ENCODE measurements at places on chromosomes 4 and X.

DNA sequence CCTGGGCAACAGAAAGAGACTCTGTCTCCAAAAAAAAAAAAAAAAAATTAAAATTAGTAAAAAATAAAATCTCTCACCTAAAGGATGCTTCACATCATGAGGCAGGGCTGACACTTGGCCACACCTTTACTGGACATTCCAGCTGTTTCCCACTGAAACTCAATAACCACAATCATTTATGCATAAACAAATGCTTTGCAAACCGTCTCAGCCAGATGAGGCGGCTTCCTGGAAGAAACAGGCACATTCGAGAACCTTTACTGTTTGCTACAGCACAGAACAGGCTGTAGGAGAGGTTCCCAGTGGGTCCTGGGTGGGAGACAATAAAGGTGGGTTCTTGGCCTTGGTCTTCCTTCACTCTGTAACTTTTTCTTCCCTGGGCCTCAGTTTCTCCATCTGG is 10.9 kb upstream of the TBC1D14 start:
- DNase-seq, result no peak

- DNase-seq, result no peak
These were observed 6.4 kb upstream of the SMIM9 start for GRCh38 chrX:154840856-154841255.

- DNase-seq, result no peak
These were observed 3.8 kb downstream of the HPGDS start for GRCh38 chr4:94338681-94339351.

DNA sequence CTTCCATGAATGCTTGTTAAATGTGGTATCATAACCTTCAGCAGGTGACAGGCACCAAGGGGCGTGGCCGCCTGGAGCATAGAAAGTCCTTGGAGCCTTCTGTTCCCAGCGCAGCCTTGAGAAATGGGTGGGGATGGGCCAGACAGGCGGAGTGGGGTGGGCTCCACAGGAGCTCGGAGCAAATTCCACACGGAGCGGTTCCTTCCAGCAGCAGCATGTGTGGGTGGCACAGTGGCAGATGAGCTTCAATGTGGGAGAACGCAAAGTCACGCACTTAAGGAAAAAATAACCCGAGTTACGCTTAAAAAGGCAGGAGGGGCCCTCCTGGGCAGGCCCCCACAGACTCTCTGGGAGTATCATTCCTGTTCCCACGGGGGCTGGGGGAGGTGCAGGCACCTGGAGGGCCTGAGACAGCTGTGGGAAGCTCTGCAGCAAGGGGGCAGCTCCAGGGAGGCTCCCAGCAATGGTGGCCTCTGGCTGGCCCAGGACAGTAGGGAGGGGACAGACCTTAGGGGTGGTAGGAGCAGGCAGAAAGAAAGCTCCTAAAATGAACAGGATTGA is 15.3 kb downstream of the TMEM271 start:
- no peak for DNase-seq

DNA sequence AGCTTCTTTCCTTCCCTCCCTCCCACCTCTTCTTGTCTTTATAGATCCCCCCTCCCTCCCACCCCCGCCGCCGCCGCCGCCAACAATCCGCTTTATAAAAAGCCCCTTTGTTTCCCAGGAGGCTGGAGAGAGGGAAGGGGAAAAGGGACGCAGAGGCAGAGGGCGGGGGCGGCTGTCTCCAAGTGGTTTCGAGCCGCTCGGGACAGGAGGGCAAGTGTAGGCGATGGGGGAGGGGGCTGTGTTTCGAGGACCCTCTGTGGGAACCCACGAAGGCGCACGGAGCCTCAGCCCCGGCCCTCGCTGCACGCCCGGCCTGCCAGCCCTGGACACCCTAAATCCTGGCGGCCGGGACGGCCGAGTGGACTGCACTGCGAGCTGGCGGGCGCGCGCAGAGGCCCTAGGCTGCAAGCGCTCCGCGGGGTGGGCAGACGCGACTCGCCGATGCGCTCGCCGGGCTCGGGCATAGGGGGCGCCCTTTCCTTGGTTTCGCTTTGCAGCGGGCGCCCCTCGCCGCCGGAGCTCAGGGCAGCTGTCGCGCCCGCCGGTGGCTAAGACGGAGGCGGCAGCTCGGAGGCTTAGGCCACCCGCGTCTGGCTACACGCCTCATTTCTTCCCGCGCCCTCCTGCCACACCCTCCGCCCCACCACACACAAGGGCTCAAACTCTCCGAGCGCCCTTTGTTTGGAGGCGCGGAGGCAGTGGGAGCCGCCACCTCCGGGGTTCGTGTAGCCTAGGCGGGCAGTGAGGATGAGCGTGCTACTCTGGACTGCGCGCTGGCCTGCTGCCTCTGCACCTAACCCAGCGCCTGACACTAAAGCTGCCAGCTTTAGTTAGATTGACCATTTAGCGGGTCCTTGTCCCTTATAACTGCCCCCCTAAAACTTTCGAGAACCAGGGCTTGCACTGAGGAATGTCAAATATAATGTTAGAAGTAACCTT is 2.2 kb downstream of the MAMLD1 start:
- DNase-seq, result no peak

GRCh38 chr4:100738196-100739165 is 220.7 kb upstream of the EMCN start:
- DNase-seq, result no peak

GRCh38 chrX:70922774-70923473 is 8.0 kb downstream of the SLC7A3 start:
- no peak for DNase-seq

GRCh38 chr4:181618896-181619295 is 624.3 kb upstream of the TENM3 start:
- DNase-seq, result no peak

- DNase-seq, result no peak
These were observed 88.1 kb downstream of the MGST2 start for GRCh38 chr4:139753686-139754085.

GRCh38 chr4:150782311-150782710 is 200.4 kb downstream of the MAB21L2 start:
- DNase-seq, result no peak

DNA sequence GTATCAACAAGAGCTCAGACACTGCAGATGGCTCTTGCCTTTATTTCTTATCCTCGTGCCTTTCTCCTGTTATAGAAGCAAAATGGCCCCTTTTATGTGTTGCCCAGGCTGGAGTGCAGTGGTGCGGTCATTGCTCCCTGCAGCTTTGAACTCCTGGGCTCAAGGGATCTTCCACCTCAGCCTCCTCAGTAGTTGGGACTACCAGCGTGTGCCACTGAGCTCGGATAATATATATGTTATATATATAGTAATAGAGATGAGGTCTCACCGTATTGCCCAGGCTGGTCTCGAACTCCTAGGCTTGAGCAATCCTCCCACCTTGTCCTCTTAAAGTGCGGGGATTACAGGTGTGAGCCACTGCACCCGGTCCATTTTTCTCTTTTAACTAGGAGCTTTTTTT is 79.7 kb downstream of the TMEM131L start:
- DNase-seq, result no peak

DNA sequence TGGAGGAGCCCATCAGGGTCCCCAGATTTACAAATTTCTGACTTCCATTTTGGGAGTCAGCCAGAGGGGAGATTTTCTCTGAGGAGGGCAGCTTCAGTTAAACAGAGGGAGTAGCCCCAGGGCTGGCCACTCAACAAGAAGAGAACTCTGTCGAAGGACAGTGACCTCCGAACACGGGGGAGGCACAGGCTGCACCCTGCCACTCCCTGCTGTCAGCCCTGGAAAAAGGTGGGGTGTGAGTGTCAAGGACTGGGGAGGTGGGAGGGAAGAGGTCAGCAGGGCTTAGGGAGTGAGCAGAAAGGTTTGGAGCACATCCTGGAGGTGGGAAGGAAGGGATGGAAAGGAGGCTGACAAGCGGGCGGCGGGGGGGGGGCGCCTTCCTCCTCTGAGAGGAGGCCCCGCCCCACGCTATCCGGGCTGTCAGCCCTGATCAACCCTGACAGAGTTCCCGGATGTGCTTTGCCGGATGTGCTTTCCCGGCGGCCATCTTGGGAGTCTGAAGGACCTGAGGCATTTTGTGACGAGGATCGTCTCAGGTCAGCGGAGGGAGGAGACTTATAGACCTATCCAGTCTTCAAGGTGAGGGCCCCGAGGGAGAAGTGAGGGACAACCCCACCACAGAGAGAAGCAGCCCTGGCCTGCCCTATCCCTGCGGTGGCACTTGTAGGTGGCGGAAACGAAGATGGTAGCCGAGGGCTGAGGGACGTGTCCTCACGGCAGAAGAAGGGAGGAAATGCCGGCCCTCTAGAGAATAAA is at the start of gene MAGEC1:
Gene MAGEC1 (plus strand): TSS at position 495 of the 756 bp plus-strand sequence. CDS start 1,179 bp downstream, outside the sequence.
- DNase-seq, result no peak

DNA sequence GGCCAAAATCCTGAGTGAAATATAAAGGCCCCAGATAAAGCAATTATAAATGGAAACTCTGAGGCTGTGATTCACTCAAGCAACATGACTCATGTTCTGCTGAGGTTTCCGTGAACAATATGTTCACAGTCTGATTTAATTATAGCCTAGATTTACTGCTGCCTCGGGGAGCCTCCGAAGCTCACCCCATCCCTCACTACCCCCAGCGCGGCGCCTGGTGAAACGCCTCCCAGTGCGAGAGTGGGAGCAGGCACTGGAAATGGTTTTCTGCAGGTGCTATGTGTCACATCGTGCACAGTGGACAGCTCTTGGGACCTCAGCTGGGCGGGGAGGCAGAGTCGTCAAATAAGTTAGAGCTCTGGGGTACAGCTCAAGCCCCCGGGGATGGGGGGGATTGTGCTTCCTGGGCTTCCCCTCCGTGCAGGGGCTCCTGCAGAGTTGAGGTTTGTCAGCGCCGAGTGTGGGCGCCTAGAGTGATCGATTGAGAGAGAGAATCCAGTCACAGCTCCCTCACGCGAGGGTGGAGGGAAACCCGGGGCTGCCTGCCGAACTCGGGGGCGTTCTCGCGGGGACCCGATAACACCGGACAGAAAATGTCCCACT is 110.6 kb downstream of the PHKA2 start:
- no peak for DNase-seq

DNA sequence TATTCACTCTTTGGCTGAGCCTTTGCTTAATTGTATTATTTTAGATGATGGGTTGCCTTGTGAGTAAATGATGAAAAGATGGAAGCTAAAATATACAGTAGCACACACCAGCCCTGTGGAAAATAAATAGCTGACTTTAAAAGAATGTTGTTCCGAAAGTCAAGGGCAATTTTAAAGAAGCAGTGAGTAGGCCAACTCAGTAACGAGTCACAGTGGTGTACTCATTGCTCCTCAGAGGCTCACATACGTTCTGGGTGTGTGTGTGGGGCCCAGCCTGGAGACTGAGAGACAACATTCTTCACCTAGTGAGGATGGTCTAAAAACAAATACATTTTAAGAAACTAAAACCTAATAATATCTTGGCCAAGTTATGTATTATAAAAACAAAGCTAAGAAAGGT is 640.3 kb downstream of the TRIML1 start:
- DNase-seq, result no peak

DNA sequence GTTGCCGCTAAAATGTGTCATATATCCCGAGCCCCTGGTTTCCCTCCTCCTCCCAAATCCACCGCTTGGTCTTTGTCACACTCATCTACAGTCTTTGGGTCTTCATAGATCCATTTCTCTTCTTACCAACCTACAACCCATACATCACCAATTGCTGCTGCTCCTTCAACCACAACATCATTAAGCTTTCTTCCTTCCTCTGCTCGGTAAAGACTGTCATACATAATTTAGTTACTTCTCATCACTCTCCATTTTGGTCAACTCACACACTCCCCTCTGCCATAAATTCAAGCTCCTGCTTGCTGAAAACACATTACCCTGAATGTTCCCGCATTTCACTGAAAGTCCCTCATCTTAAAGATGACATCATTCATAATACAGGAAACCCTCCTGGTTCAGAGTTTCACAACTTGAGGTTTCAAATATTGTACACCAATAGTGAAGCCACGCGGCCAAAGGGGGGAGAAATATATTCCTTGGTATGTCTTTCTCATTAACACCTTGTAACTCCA is 1.7 kb upstream of the DCTD start:
- DNase-seq, result no peak

DNA sequence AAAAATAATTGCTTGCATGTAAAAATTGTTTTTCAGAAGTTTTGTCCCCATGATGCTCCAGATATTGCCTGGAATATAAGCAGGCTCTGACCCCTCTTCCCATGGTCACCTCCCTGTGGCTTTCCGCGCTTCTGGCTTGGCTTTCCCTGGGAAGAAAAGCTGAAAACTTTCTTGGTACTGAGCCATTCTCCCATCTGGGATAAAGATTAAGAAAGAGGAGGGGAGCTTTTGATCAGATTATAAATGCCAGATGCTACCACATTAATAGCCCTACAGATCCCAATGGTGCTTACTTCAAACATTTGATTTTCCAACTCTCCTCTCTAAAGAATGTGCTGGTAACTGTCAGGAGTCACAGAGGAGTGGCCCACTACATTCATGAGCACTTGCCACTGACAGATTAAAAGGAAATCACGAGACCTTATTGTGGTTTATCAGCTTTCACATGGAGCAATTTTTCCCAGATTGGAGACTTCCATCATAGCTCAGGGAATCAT is 54.4 kb upstream of the GAB1 start:
- DNase-seq, result no peak

DNA sequence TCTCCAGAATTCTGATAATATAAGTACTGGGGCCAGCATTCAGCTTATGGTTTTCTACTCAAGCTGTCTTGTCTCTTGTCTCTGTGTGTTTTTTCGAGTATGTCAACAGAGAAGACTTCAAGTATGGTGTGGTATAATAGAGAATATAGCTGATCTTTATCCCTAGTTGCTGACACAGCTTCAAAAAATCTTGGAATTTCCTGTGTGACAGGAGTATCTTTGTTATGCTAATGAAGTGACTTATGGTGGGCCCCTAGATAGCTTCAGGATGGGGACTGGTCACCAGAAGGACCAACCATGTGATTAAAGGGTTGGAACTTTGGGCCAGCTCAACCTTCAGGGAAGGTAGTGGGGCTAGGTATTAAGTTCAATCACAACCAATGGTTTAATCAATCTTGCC is 2.9 kb downstream of the GPRASP3 start:
- no peak for DNase-seq

- DNase-seq, result no peak
These were observed 31.4 kb downstream of the GC start for GRCh38 chr4:71752383-71753042.

GRCh38 chr4:87758270-87758669 is 41.1 kb upstream of the IBSP start:
- DNase-seq, result no peak

GRCh38 chr4:62359441-62360155 is 1159.5 kb downstream of the ADGRL3 start:
- DNase-seq, result no peak

DNA sequence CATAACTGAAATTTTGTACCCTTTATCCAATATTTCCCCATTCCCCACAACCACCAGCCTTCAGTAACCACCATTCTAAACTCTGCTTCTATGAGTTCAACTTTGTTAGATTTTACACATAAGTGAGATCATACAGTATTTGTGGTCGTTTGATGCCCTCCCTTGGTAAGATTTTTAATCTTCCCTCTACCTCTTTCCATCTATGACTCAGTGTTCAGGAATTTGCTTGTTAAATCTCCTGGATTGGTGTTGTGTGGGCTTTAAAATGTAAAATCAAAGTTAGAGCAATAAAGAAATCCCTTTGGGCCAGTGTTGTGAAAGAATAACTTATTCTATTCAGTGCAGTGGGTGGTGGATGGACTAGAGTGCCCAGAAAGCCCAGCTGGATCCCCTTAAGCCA is 37.4 kb downstream of the SLC16A2 start:
- DNase-seq, result no peak
